ENCODE measurements at places on chromosomes 1 and 21.

GRCh38 chr1:184621260-184621659, 133.4 kb downstream of the EDEM3 start:
- no peak for DNase-seq

DNA sequence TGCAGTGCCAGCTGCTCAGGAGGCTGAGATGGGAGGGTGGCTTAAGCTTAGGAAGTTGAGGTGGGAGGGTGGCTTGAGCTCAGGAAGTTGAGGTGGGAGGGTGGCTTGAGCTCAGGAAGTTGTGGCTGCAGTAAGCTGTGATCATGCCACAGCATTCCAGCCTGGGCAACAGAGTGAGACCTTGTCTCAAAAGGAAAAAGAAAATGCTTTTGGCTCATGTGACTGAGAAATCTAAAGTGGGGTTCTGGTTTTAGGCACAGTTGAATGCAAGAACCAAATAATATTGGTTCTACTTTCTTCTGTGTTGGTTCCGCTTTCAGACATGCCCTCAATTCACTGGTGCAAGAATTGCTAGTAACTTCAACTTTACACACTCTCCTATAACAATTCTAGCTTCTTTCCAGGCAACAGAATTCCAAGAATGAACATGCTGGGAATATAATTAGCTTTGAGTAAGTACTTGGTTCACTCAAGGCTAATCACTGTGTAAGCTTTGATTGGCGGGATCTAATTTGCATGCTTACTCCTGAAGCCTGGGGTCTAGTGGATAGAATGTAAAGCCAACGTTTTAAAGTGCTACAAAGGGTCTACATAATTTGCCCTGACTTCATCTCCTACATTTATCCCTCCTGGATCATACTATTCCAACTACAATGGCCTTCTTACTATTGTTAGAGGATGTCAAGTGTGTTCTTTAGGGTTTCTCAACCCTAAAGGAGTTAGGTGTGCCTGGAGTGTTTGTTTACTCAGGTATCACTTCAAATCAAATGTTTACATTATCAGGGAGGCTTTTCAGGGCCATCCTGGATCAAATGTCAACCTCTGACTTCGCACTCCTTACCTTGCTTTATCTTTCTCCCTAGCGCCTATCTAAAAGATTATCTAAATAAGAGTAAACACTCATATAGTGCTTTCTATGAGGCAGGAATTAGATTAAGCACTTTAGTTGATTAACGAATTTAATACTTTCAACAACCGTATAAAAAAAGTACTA, 115.1 kb downstream of the SLC16A1 start:
- DNase-seq = no peak

DNA sequence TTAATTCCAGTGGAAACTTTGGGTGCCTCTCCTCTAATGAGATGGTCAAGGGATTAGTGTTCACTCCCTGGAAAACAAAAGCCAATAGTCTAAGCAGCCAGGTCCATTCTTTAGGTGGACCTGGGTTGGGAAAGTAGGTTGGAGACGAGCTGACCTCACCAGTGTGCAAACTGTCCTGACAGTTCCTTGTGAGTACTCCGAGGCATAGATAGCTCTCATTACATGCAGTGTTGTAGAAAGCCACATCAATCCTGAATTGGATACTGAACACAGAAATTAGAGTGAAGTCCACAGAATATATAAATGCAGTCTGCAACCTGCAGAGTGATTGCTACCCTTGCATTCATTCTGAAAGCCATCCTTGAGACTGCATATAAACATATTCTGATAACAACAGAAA, 675.1 kb upstream of the CXADR start:
- no peak for DNase-seq

GRCh38 chr1:40825996-40826395, 36.2 kb downstream of the CITED4 start:
- DNase-seq = no peak

DNA sequence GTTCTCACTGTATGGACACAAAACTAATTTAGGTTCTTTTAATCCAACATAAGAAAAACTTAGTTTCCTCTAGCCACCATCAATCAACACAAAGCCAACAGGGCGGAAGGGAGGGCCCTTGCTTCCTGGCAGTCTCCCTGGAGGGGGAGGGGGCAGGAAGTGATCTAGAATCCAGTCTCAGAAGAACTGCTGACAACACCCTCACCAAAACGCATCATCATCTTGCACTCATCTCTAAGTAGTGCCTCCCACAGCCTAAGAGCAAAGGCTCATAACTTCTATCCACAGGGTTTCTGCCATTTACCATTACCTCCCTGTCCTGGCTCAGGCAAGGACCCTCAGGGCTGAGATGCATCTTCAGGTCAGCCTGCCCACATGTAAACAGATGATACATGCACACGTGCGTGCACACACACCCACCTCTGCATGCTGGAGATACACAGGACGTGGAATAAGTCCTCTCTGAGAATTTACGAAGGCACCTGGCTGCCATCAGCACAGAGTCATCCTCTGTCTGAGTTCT, 20.5 kb downstream of the HIVEP3 start:
- DNase-seq = peak; percentile 75

- DNase-seq = peak; percentile 97
These were observed 16.4 kb upstream of the TARBP1 start for GRCh38 chr1:234495231-234495990.

- DNase-seq = peak; percentile 89
These were observed 52.6 kb downstream of the GLIS1 start for GRCh38 chr1:53686091-53686964.

- peak; percentile 45 for DNase-seq
These were observed 14.3 kb upstream of the LSM10 start for GRCh38 chr1:36411674-36412648.

- DNase-seq = peak; percentile 44
These were observed 48.5 kb upstream of the ACOT11 start for GRCh38 chr1:54499360-54500106.

- no peak for DNase-seq
These were observed 138.0 kb downstream of the TRABD2B start for GRCh38 chr1:47859092-47859743.

DNA sequence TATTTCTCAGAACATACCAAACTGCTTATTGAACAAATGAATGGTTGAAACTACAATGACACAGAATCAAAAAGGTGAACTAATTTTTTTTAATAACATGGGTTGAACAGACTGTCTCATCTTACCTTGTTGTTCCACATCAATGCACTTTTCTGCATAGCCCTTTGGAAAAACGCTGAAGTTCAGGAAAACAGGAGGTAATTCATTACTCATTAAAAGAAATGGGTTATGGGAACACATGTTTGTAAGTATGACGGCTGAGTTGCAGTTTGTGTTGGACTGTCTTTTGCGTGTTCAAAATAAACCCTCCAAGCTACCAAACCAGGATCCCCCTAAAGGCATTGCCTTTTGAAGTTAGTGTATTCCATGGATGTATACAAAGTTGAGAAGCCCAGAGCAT, 514.9 kb upstream of the PKN2 start:
- no peak for DNase-seq

- no peak for DNase-seq
These were observed 19.7 kb downstream of the COG2 start for GRCh38 chr1:230661976-230662375.

DNA sequence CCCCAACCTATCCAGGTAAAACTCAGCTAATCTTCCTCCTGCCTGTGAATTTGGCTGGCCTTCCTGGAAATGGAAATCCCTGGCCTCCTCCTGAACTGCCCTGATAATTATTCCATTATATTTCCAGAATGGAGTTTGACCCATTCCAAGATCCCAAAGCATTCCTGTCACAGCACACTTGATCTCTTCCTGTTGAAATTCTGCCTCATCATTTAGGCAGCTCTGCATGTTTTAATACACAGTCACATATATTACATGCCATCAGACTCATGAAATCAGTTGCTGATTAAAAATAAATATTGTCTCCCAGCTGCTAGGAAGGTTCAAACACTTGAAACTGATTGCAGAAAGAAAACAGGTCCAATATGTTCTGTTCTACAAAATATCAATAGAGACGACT, 148.2 kb upstream of the PALMD start:
- DNase-seq = peak; percentile 57

DNA sequence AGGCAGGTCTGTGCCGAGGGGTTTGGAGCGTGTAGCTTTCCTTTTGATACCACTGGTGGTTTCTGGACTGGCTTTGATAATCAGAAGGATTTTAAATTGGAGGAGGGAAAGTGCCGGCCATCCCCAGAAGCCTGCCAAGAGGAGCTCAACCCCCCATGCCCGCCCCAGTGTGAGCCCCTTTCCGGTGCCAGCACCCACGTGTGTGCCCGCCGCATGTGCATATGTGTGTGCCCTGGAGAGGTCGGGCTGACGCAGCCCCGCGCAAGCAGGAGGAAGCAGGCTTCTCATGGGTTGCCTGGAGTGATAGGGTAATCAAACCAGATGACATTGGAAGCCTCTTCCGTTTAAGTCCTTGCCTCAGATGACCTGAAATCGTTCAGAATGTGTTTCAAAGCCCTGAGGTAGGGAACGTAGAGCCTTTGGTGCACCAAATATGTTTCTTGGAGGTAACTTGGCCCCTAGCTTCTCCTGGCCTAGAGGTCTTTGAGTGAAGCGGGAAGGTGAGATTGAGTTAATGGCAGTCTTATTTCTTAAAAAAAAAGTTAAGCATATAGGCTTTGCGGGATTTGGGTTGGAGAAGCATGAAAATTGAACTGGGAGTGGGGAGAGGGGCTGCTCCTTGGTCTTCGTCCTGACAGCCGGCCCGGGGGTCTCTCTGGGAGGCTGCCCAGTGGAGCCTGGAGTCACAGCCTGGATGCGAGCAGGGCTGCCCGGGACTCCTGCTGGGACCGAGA, 34.1 kb upstream of the ARHGEF16 start:
- no peak for DNase-seq

GRCh38 chr1:29496701-29497100, 260.4 kb downstream of the PTPRU start:
- no peak for DNase-seq

- DNase-seq = no peak
These were observed 18.1 kb downstream of the LYPD8 start for GRCh38 chr1:248737457-248737856.

- DNase-seq = peak; percentile 50
These were observed 90.2 kb downstream of the DMRTA2 start for GRCh38 chr1:50332941-50333594.
